ENCODE measurements at places on chromosomes 5 and 9.

DNA sequence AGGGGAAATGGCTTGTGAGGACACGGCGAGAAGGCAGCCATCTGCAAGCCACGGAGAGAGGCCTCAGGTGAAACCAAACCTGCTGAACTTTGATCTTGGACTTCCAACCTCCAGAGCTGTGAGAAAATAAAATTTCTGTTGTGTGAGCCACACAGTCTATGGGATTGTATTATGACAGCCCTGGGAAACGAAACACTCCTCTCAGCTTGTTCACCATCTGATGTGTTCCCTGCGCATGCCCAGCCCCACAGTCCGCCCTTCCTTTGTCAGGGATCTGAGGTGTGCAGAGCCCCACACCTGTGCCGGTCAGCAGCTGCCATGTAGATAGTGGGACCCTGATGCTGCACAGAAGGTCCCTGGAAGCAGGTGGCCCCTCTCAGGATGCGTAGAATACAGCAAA lies 34.1 kb downstream of the PLPP7 start:
- DNase-seq, result no peak

GRCh38 chr9:95499847-95500246 lies 16.9 kb downstream of the PTCH1 start:
- no peak for DNase-seq

- no peak for DNase-seq
These were observed 6.0 kb downstream of the SLC46A2 start for GRCh38 chr9:112884721-112885120.

DNA sequence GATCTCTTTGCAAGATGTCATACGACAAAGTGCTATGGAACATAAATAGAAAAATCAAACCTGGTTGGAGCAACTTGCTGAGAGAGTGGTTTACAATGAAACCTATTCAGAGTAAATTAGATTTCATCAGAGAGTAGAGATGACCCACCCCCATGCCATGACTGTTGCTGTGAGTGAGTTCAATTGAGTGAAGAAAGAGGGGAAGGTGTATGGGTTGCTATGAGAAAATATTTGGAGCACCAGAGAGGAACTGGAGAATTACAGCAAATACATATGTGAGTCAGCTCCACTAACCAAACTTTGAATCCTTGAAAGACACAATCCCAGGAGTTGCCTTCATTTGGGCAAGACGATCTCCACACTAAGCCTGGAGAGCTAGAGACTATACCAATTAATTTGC lies 217.2 kb downstream of the RFX3 start:
- no peak for DNase-seq

- no peak for DNase-seq
These were observed 32.5 kb downstream of the PTCH1 start for GRCh38 chr9:95484225-95484624.

DNA sequence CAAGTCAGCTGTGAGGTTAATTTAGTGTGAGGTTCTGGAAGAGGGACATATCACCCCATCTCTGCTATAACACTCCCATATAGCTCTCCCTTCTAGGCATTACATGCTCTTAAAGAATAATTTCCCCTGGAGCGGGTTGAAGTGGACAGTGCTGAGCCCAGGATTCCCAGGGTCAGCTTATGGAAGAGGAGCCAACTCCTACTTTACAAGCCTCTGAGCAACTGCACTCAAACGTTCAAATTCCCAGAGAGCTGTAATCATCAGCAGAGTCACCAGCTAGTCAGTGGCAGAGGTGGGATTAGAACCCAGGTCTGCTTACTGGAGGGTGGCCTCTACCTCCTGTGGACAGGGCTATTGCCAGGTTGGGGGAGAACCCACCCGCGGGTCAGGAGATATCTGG lies 1.4 kb downstream of the NEURL1B start:
- no peak for DNase-seq

- no peak for DNase-seq
These were observed 656.3 kb downstream of the PRELID2 start for GRCh38 chr5:145178641-145179523.

- no peak for DNase-seq
These were observed 17.1 kb downstream of the SCAI start for GRCh38 chr9:125126019-125126746.

GRCh38 chr5:2754581-2755075 lies 3.2 kb upstream of the IRX2 start:
- DNase-seq, result no peak

- no peak for DNase-seq
These were observed 48.3 kb upstream of the TRAF1 start for GRCh38 chr9:120974921-120975320.

DNA sequence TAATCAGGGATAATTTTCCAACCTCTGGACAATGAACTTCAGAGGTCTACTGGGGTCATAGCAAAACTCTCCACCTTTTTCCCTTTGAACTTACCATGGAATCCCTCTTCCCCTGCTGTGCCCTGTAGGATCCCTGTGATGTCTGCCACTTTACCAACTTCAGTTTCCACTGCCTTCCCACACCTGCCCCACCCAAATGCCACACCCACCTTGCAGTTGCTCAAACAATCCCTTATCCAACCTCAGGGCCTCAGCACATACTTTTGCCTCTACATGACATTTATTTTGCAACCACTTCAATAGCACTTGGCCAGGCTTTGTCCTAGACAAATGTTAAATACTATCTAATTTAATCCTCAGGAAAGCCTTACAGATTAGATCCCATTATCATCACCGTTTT lies 463.7 kb upstream of the WWC1 start:
- no peak for DNase-seq

DNA sequence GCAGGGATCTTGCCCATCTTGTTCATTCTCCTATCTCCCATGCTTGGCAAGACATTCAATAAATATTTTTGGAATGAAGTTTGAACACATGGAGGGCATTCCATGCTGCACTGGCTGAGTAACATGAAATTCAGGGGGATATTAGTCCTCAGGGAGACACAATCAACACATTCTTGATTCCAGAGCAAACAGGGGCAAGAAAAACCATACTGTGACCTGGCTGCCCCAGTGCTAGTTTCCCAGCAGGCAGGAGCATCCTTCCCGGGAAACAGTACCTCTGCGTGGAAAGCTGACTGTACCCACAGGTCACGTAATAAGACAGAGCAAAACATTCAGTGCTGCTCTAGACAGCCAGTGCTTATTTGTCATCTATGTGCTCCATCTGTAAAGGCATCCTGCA lies 66.3 kb upstream of the SPOCK1 start:
- no peak for DNase-seq

GRCh38 chr9:89608641-89609335 lies 4.0 kb downstream of the GADD45G start:
- no peak for DNase-seq

GRCh38 chr9:2128141-2128540 lies 113.0 kb downstream of the SMARCA2 start:
- no peak for DNase-seq

DNA sequence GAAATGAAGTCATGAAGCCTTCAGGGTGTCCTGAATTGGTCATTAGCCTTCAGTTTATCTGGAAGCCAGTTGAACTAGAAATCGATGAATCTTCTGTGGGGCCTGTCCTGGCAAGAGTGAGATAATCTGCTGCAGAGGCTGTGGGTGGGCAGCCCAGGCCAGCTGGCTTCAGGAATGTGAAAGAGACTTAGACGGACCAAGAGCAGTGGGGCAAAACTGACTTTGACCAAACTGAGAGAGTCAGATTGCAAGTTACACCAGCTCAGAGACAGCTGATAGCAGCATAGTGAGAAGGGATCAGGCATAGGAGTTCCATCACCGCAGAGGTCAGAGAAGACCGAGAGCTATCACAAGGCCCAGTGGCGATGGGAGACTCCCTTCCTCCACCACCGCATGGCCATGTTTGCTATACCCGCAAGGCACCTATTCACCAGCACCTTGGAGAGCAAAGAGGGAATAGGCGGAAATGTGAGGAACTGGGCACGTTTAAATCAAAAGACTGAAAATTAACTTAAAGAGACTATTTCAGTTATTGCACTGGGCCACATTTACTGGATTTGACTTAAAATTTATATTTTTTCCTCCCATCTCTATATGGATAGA lies 50.0 kb upstream of the GLIS3 start:
- DNase-seq, result no peak

- no peak for DNase-seq
These were observed 63.0 kb downstream of the TRIO start for GRCh38 chr5:14206028-14206725.

GRCh38 chr5:72138943-72139521 lies 31.8 kb downstream of the MAP1B start:
- peak; percentile 18 for DNase-seq

DNA sequence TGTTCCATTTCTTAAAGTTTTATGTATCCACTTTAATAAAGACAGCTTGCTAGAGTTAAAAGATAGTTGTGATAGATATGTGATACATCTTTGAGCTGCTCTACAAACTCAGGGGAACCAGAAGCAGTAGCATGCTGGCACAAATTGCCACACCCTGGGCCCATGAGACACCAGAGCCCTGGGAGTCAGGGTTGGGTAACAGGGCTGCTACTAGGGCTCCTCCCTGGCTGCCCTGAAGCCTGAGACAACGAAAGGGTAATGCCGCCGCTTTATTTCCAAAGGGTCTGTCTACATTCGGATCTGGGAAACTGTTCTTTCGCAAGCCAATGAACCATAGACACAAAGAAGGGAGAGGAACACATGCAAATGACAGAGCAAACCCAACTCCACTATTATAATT lies 29.2 kb downstream of the PTPN3 start:
- DNase-seq, result no peak

GRCh38 chr5:176850371-176851245 lies 40.2 kb downstream of the UNC5A start:
- no peak for DNase-seq

- DNase-seq, result peak; percentile 10
These were observed 652 bp upstream of the TMEM161B start for GRCh38 chr5:88269222-88269771.

DNA sequence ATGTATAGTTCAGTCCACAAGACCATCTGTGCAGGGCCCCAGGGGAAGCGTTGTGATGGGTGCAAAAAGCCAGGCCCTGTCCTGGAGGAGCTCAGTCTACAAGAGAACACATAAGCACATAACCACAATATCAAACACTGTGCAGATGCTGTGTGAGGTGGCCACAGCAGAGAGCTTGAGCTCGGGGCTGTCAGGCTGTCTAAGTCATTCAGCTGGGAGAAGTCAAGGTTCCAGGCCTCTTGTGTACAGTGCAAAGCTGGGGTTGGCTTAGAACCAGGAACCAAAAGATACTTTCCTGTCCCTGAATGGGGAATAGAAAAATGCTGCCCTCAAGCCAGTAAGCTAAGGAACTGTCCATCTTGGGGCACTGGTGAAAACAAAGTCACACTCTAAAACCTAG lies 75.0 kb downstream of the PRDM6 start:
- no peak for DNase-seq

DNA sequence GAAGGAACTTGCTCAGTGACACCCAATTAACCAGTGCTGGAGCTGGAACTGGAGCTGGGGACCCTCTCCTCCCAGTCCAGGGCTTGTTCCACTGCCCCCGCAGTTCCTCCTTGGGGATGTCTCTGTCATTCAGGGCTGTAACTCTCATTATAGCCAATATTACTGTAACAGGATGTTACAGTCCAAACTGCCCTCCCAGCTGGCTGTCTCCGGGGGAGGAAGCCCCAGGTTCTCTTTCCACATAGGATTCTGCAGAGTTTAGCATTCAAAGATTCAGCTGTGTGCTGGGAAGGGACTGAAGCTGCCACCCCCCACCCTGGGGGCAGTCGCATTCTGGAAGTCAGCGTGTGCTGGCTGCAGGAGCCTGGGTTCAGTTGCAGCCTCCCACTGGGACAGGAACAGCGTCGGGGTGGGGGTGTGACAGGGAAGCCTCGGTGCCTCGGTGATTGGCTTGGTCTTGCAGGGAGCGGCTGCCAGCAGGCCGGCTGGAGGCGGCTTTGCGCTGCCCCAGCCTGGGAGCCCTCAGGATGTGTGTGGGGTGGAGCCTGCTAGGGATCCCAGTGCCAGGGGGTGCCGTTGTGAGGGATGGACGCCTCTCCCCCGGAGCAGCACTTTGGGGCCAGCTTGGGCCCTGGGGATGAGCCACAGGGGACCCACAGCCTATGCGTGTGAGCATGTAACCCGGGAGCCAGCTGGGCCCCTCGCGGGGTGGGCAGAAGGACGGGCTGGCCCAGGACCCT lies 101.1 kb downstream of the RGS3 start:
- no peak for DNase-seq

- no peak for DNase-seq
These were observed 229.8 kb upstream of the TARS1 start for GRCh38 chr5:33210978-33211377.

GRCh38 chr5:83718195-83718825 lies 2.3 kb downstream of the HAPLN1 start:
- DNase-seq, result no peak

GRCh38 chr9:73118898-73119554 lies 32.6 kb upstream of the ANXA1 start:
- DNase-seq, result no peak

- DNase-seq, result no peak
These were observed 49.0 kb downstream of the PTTG1 start for GRCh38 chr5:160470437-160471361.

DNA sequence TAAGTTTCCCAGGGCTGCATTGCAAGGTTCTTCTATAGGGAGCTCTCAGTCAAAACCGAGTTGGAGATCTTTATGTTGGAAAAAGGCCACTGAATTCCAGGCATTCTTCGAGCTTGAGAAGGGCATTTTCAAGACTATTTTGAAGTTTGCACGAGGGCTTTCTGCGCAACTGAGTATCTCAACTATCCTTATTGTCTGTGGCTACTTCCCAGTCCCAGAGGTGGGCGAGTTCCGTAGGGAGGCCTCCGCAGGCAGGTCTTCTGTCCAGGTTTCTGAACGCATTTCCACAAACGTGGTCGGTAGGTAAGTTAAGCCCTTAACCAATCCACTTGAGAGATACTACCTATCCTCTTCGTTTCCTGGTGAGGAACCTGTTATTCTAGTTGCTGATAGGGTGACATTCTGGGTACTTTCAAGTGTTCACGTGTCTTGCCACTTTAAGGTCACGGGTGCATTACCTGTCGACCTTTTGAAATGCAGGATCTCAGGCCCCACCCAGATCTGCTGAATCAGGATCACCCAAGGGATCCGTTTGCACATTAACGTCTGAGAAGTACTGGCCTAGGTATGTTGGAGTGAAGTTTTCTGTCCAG lies 51.4 kb upstream of the TJP2 start:
- DNase-seq, result no peak

DNA sequence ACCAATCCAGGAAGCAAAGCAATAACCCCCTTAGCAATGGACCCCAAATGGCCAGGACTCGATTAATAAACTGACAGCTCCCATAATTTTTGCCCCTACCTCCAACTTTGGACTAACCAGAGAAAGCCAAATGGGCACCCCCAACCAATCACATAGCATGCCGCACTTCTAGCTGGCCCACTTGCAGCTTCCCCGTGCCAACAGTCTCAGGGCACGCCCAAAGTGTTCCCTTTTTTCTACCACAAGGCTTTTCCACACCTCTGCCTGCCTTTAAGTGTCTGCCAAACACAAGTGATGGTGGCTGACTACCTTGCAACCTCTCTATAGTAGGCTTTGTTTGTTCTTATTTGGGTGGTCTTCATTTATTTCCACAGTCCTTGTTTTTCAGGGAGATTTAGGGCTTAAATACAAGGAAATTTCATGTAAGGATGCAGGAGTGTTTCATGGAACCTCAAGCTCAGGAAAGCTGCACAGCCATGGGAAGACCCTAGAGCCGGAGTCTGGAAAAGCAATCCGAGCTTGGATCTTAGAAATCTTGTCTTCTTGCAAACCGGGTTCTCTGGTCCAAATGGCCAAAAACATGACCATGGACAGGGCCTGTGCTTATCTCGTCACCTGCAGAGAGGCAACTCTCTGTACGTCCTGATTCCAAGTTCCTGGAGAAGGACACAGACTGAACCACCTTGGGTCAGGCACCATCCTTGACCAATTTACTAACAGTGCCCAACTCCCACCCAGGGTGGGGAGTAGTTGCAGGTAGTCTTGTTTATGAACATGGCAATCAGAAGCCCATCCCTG lies 89.2 kb downstream of the THBS4 start:
- DNase-seq, result no peak

- DNase-seq, result no peak
These were observed 115.4 kb downstream of the FBN2 start for GRCh38 chr5:128422612-128423011.

All from hematopoietic multipotent progenitor cell treated with erythropoietin and hydrocortisone succinate and interleukin-3 and kit ligand, for 15 days (in vitro differentiated cells).